Activated CD4-positive, alpha-beta T cell treated with anti-CD3 and anti-CD28 coated beads for 24 hours (primary cell): ENCODE measurements at places on chromosomes 16 and 17.

GRCh38 chr16:85724126-85724879 is 26.6 kb downstream of the C16orf74 start:
- DNase-seq: no peak

DNA sequence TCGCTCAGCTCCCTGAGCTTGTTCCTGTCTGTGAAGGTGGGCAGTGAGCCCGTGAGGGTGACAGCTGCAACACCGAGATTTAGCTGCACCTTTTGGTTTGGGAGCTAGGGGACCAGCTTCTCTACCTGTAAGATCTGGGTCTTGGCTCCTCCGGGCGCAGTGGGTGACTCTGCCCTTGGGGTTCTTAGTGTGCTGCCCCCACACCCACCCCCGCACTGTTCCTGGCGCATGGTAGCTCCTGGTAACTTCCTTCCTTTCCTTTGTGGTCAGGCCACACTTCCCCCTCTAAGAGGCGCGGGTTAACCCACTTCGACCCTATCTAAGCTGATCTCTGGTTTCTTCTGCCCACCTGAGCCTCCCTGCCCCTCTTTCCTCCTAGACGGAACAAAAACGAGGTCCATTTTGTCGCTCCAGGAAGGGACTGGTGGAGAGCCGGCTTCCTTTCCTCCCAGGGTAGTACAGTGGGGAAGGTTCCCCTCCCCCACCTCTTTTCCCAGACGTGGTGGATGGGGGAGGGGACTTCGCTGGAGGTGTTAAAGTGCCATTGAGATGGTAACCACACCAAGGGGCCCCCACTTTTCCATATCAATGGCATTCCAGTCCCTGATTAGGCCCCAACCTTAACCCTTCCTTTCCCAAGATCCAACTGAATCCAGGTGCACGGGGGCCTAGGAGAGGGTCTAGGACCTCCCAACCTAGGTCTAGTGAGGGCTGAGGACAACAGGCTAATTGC is 4.6 kb upstream of the CLDN9 start:
- no peak for DNase-seq

GRCh38 chr17:66569572-66569971 is 265.3 kb upstream of the CACNG5 start:
- no peak for DNase-seq

DNA sequence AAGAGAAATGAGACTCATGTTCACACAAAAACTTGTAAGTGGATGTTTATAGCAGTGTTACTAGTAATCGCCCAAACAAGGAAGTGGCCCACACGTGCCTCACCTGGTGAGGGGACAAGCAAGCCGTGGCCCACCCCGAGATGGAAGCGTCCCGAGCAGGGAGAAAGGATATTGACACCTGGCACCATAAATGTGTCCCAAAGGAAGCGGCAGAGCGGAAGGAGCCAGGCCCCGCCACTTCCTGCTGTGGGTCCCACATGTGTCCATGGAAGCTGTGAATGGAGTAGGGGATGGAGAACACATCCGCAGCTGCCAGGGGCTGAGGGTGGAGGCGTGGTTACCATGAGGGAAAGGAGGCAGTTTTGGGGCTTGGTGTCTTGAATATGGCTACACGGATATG is 18.9 kb downstream of the KCNJ18 start:
- DNase-seq: no peak

DNA sequence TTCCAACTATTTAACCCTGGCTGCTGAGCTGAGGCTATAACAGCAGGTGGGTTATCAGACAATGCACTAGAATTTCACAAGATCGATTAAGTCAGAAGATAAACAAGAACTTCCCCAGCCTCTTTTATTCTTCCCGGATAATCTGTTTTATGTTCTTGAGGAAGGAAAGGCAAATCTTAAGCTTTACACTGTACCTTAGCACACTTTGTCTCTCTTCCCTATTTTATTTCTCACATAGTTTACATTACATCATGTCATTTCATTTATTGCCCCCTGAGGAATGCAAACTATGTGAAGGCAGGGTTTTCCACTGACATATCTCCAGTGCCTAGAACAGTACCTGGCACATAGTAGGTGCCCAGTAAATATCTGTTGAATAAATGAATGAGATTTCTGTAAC is 139.6 kb downstream of the SKAP1 start:
- no peak for DNase-seq

DNA sequence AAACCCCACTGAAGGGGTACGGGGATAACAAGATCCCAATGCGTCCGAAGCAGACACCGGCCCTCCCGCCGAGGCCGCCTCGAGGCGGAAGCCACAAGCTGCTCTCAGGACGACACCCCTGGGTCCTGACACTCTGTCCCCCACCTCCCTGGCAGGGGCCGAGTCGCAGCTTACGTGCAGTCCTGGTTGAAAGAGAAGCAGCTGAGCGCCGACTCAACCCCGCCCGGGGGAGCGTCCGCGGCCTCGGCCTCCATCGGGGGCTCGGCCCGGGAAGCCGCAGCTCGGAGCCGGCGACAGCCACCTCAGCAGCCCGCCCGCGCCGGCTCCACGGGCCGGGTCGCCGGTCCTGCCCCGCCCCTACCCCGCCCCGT is at the start of gene WIPI1:
Gene WIPI1 (minus strand): TSS at position 329 of the 371 bp plus-strand sequence. CDS start 75 bp downstream, at position 254.
- no peak for DNase-seq

DNA sequence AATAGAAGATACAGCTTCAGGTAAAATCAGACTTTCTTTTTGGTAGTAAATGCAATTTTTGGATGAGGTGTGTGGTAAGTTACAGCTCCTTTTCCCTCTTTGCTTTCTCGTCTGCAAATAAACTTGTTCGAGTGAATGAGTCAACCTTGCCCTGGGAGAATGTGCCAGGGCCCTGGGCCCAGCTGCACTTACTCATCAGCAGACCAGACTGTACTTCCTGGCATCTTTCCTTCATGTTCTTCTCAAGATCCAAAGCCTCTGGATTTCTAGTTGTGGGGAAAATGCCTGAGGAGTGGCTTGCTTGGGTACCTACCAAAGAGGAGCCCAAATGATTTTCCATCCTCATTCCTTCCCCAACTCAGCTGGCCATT is 5.4 kb upstream of the G6PC1 start:
- DNase-seq: no peak

DNA sequence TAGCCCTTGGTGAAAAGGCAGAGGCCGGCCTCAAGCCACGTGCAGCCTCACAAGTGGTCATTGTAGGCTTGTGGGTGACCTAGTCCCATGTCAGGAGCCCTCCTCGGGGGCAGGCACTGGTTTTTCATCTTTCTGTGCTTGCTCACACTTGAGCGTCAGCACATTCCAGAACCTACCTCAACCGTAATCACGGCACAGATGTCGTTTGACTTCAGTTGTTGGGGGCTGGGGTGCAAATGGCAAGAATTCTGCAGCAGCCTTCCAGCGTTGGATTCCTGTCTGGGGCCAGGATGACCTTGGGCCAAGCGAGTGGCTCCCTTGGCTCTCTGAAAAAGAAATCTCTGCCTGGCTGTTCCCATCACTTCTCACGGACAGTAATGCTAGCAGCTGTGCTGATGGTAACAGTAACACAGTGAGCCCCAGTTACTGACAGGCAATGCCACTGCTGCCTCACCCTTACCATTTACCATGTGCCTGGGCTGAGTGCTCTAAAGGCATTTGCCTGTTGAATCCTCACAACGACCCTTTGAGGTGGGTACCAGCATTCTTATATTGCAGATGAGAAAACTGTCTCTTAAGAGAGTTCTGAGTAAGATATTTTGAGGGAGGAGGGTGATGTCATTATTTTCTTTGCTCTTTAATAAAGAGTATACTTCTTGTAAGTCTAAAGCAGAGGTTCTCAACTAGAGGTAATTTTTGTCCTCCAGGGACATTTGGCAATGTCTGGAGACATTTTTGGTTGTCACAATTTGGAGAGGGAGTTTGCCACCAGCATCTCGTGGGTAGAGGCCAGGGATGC is 46.5 kb downstream of the KSR1 start:
- no peak for DNase-seq

DNA sequence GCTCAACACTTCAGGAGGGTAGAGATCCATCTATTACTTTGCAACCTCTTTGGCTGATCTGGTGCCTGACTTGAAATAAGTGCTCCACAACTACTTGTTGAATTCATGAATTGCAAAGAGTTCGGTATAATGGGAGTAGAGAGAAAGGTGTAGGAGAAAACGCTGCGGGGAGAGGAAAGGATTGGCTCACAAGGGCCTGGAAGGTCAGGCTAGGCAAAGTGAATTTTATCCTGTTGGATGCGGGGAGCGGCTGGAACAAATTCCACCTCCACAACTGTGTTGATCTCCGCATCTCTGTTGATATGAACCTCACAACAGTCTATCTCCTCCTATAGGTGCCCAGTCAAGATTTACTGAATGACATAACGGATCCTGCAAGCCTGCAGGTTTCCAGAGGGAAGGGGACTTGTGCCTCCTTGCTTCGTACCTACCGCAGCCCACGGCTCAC is 684 bp downstream of the SLX4 start:
- no peak for DNase-seq

- DNase-seq: peak; percentile 22
Measured at GRCh38 chr17:39238311-39238972, 12.7 kb upstream of the STAC2 start.

DNA sequence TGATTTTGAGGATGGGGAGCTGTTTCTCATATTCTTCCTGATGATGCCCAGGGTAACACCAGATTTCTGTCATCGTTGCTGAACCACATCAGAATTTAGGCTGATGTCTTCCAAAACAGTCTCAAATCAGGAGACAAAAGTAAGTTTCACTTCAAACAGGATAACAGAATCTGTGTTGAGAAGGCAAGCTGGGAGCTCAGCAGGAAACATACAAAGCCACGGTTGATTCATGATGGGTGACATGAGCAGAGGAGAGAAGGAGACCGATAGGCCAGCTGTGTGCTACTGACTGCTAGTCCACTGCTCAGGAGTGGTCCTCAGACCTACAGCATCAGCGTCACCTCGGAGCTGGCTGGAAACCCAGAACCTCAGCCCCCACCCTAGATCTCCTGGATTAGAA is 62.9 kb upstream of the RCVRN start:
- no peak for DNase-seq

DNA sequence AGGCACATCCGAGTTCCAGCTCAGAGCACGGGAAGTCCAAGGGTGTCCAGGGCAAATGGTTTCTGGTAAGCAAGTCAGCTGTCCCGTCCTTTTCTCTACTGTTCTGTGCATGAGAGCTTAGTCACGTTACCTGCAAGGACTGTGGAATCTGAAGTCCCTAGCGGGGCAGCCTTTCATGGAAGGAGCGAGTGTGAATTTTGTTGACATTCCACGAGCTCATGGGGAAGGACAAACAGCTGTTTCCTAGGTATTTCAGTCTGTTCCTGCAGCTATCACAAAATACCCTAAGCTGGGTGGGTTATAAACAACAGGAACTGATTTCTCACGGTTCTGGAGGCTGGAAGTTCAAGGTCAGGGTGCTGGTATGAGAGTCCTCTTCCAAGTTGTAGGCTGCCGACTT is 109.2 kb downstream of the SDR42E1 start:
- DNase-seq: no peak

GRCh38 chr17:51097708-51098446 is 22.8 kb downstream of the SPAG9 start:
- no peak for DNase-seq

- DNase-seq: no peak
Measured at GRCh38 chr17:21510686-21511362, 134.7 kb downstream of the KCNJ12 start.

DNA sequence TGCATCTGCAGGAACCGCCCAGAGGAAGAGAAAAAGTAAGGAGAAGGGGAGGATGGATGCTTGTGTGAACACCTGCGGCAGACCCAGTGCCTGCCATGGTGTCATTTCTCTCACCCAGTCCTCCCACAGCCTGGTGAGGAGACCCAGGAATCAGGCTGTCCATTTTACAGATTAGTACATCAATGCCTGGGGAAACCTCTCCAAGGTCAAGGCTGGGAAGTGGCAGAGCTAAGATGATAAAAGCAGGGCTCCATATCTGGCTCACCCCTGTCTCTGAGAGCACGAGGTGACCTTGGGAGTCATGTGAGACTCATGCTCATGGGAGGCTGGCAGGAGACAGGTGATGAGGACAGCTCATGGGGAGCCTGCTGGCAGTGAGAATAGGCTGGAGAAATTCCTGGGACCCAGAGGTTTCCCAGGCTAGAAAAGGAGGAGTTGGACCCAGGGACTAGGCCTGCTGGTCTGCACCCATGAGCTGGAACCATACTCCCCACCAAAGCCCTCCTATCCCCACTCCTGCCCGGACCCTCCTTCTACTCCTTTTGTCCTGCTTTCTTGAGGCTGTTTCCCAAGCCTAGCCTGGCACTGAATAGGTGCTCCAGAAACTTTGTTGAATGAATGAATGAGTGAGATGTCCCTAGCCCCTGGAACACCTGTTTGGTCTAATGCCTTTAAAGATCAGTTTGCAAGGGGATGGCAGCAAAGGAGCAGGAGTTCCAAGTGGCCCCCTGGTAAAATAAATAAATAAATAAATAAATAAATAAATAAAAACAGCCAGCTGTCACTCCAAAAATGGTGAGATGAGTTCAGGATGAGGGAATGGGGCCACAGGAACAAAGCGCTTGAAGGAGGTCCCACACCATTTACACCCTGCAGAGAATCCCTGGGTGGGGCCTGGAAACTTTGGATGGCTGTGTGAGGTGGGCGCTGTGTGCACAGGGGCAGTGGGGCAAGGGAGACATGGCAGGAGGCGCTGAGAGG is 1.6 kb downstream of the ZNF629 start:
- DNase-seq: no peak

GRCh38 chr17:61253937-61254574 is 145.6 kb upstream of the TBX2 start:
- DNase-seq: no peak

GRCh38 chr16:70678898-70679670 is 6.8 kb downstream of the MTSS2 start:
- no peak for DNase-seq

- no peak for DNase-seq
Measured at GRCh38 chr16:85281181-85281580, 168.9 kb upstream of the CIBAR2 start.

DNA sequence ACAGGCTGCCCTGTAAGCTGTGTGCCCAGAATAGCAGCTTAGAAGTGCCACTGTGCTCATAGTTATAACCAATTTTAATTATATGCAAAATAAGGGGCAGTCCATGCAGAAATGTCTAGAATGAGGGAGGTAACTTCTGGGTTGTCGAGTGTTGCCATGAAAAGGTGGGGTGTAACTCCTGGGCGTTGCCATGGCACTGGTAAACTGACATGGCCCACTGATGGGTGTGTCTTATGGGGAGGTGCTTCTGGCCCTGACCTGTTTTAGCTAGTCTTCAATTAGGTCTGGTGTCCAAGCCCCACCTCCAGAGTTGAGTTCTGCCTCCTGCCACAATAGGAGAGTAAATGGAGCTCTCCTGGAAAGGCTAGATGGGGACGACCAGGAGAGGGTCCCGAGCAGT is 120.6 kb downstream of the SALL1 start:
- no peak for DNase-seq

GRCh38 chr17:5118219-5118618 is 2.4 kb downstream of the USP6 start:
- no peak for DNase-seq
